ENCODE measurements at places on chromosomes 11 and 22. TPM values are rescaled to one million over a fixed set of nuclear protein-coding genes. Genes with fewer than 3 reads are reported as not detected.

C22orf31 gene
- total RNA-seq, result not detected

ACR gene
- 1.5 TPM for total RNA-seq

LINC01488 gene
- total RNA-seq, result not detected

OR10D3 gene
- not detected for total RNA-seq

SCGB2A2 gene
- total RNA-seq, result not detected

- peak within 1 kb of the TSS; percentile 64 for H3K4me3 ChIP-seq
- no peaks in the 10 kb centered on the region for H3K27me3 ChIP-seq
- H3K27ac ChIP-seq, result peak within 1 kb of the TSS; percentile 66
- peak; percentile 65 for DNase-seq
- H3K36me3 ChIP-seq, result 0 out of 2 replicates have a peak, but pooled peaks cover 2% of the 10 kb centered on the region
These were observed at the start of gene MPZL2 for GRCh38 chr11:118263695-118264568. MPZL2 (minus strand) TSS chr11:118264297; CDS start chr11:118264153, 144 bp downstream.

- peaks cover 11% of the 10 kb centered on the region for H3K4me1 ChIP-seq
- no peak for DNase-seq
- H3K27ac ChIP-seq, result no peak overlapping the region
- 0 out of 2 replicates have a peak, but pooled peaks cover 2% of the 10 kb centered on the region for H3K27me3 ChIP-seq
These were observed 15.4 kb downstream of the P2RY6 start for GRCh38 chr11:73287400-73288101.

- DNase-seq, result no peak
- H3K4me3 ChIP-seq, result no peak overlapping the region
- no peaks in the 10 kb centered on the region for H3K27me3 ChIP-seq
- no peaks in the 10 kb centered on the region for H3K36me3 ChIP-seq
- no peak overlapping the region for H3K27ac ChIP-seq
These were observed 127.0 kb downstream of the MICAL2 start for GRCh38 chr11:12237381-12237784.

DNA sequence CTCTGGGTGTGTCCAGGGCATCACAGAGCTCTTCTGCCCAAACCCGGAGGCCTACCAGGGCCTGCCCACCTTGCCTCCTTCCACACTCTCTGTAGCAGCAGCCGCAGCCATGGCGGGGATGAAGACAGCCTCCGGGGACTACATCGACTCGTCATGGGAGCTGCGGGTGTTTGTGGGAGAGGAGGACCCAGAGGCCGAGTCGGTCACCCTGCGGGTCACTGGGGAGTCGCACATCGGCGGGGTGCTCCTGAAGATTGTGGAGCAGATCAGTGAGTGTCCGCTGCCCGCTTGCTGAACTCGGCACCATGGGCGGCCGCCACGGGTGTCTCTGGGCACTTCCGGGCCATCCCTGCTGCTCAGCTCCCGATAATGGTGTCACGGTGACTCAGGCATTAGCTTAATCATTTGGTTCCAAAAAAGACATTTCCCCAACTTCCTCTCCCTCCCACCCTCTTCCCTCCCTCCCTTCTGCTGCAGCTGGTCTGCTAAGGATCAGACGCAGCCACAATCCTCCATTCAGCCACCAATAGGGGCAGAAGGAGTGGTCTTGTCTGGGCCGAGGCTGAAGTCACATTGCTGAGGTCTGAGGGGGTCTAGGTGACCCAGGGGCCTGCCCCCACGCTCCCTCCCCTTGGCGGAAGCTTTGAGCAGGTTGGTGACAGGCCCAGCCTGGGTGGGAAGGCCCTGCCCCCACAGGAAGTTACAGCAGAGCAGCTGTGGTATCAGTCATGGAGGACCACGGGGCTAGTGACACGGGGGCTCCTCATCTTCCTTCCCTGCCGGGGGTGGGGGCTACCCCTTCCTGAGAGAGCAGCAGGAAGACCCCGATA, 950 bp downstream of the FERMT3 start:
- H3K27ac ChIP-seq, result no peak overlapping the region
- no peak for DNase-seq
- no peaks in the 10 kb centered on the region for H3K27me3 ChIP-seq
- no peak overlapping the region for H3K4me3 ChIP-seq
- peaks cover 8% of the 10 kb centered on the region for H3K4me1 ChIP-seq

DNA sequence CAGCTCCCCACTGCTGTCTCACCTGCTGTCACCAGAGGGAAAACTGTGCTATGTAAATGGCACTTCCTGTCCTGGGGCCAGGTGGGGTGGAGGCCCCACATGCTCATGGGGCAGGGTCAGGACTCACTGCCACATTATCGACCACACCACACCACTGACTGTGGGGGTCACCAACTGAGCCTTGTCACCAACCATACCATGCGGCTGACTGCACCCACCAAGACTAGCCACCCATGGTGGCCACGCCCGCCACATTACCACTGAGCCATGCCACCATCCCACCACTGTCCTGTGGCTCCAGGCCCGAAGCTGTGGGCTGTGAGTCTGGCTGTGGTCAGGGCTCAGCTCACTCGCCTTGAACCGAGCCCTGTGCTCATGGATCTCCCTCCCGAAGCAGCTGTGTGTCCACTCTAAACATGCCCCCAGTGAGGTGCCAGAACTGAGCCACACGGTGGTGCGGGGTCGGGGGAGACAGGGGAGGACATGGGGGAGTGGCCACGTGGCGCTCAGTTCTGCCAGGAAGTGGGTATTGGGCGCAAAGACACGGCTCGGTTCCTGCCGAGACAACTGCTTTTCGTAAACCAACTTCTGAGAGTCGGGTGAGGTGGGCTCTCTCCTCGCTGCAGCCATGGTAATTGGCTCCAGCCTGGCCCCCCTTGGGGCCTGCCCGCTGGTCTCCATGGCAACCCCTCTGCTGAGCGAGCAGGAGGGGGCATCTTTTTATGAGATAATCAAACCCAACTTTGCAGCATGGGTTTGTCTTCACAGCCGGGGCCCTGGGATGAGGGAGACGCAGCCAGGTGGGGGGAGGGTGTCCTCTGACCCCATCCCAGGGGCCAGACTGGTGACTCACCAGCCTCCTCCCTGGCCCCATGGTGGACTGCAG, 23.2 kb downstream of the RTN4R start:
- H3K27ac ChIP-seq, result no peak overlapping the region
- peaks cover 7% of the 10 kb centered on the region for H3K4me1 ChIP-seq
- no peaks in the 10 kb centered on the region for H3K27me3 ChIP-seq
- no peak overlapping the region for H3K4me3 ChIP-seq
- H3K36me3 ChIP-seq, result no peaks in the 10 kb centered on the region
- DNase-seq, result no peak

DNA sequence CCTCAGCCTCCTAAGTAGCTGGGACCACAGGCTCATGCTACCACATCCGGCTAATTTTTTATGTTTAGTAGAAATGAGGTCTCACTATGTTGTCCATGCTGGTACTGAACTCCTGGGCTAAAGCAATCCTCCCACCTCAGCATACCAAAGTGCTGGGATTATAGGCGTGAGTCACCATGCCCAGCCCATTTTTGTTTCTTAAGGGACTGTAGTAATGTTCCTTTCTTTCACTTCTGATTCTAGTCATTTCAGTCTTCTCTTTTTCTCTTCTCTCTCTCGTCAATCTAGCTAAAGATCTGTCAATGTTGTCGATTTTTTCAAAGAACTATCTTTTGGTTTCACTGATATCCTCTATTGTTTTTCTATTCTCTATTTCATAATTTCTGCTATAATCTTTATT, 111.0 kb upstream of the APOA1 start:
- H3K27me3 ChIP-seq, result no peaks in the 10 kb centered on the region
- no peak overlapping the region for H3K27ac ChIP-seq
- no peaks in the 10 kb centered on the region for H3K36me3 ChIP-seq
- peak overlapping the region; percentile 5 for H3K4me3 ChIP-seq
- peak; percentile 42 for DNase-seq

DNA sequence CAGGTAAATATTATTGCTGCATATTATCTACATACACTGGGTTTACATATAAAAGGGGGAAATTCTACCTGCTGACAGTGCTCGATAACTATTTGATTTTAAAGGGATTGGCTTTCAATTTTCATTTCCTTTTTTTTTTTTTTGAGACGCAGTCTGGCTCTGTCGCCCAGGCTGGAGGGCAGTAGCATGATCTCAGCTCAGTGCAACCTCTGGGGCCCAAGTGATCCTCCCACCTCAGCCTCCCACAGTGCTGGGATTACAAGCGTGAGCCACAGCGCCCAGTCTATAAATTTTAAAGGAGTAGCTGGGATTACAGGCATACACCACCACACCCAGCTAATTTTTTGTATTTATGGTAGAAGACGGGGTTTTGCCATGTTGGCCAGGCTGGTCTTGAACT, 3.2 kb upstream of the PCF11 start:
- no peaks in the 10 kb centered on the region for H3K27me3 ChIP-seq

DNA sequence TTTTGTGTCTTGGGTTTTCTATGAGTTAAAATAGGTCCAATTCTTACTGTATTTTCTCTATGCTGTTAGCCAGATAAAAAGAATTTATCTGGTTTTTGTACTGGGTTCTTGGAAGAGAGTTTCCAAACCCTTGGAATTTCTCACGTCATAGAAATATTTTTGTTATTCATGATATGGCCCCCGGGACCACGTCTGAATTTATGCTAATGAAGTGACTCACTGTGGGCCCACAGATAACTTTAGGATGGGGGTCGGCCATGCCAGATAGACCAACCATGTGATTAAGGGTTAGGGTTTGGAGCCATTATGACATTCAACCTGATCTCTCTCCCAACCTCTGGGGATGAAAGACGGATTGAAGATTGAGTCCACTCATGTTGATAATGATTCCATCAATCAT, 35.6 kb upstream of the DDI1 start:
- DNase-seq, result no peak
- H3K27me3 ChIP-seq, result no peaks in the 10 kb centered on the region
- no peaks in the 10 kb centered on the region for H3K36me3 ChIP-seq
- H3K4me1 ChIP-seq, result no peaks in the 10 kb centered on the region
- no peak overlapping the region for H3K27ac ChIP-seq
- H3K4me3 ChIP-seq, result no peak overlapping the region

DNA sequence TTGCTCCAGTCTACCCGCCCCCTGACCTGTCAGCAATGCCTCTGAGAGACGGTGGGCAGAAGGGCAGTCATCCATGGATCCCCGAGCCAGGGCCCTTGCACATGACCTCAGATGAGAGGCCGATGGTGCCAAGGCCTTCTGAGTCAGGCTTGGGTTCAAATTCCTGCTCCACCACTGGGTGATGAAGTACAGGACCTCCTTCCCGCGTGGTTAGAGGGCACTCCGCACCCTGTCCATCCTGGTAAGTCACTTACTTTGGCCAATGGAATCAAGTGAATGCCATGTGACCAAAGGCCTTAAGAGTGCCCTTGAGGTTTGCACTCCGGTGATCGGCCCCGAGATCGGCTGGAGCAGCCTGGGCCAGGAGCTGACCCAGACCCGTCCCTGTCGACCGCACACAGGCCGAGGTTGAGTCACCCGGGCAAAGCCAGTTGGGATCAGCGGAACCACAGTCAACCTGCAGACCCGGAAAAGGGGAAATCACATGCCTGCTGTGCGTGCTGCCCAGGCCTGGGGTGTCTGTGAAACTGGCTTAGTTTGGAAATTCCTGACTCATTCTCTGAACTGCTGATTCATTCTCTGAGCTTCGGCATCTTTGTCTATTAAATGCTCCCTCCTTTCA, 48.9 kb downstream of the RTL6 start:
- no peaks in the 10 kb centered on the region for H3K36me3 ChIP-seq
- H3K4me1 ChIP-seq, result peaks cover 33% of the 10 kb centered on the region
- H3K27me3 ChIP-seq, result no peaks in the 10 kb centered on the region
- no peak overlapping the region for H3K27ac ChIP-seq
- no peak for DNase-seq
- H3K4me3 ChIP-seq, result no peak overlapping the region

DNA sequence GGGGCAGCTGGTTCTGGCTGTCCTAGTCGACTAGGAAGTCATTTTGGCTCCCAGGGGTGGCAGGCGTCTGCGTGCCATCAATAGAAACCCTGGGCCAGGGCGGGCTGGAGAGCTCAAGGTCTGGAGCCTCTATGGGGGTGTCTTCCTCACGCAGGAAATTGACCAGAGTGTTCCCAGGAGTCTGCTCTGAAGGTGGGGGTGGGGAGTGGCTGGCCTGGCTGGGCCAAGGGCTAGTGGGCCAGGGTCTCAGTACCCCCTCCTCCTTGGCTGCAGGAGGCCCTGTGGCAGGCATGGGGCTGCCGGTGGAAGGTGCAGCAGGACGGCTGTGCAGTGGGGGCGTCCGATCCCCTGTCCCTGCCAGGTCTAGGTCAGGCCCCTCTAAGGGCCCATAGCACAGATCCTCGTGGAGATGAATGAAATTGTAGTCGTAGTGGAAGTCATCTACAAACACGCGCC, 64.6 kb downstream of the ARFGAP3 start:
- H3K4me3 ChIP-seq, result no peak overlapping the region
- H3K4me1 ChIP-seq, result no peaks in the 10 kb centered on the region
- no peaks in the 10 kb centered on the region for H3K27me3 ChIP-seq
- no peaks in the 10 kb centered on the region for H3K36me3 ChIP-seq
- H3K27ac ChIP-seq, result no peak overlapping the region
- DNase-seq, result no peak

GRCh38 chr11:125425601-125426000, 70.5 kb downstream of the FEZ1 start:
- no peaks in the 10 kb centered on the region for H3K27me3 ChIP-seq
- H3K36me3 ChIP-seq, result no peaks in the 10 kb centered on the region
- H3K27ac ChIP-seq, result no peak overlapping the region
- H3K4me1 ChIP-seq, result peaks cover 12% of the 10 kb centered on the region
- DNase-seq, result no peak

DNA sequence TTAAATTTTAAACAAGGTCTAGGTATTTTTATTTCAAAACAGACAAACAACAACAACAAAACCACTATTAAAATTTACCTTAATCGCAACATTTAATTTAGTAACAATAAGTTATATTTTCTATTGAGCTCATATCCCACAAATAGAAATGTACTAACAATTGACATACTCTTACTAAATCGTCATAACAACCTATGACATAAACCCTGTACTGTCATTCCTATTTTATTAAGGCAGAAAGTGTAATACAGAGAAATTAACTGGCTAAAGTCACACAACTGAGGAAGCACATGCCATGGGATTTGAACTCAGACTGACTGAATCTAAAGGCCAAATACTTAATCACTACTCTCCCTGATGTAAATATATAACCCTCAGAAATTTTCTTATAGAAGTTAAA, 3.0 kb downstream of the KIF18A start:
- H3K4me3 ChIP-seq, result no peak overlapping the region
- no peak for DNase-seq
- H3K27me3 ChIP-seq, result no peaks in the 10 kb centered on the region
- H3K4me1 ChIP-seq, result peaks cover 38% of the 10 kb centered on the region
- no peak overlapping the region for H3K27ac ChIP-seq

DNA sequence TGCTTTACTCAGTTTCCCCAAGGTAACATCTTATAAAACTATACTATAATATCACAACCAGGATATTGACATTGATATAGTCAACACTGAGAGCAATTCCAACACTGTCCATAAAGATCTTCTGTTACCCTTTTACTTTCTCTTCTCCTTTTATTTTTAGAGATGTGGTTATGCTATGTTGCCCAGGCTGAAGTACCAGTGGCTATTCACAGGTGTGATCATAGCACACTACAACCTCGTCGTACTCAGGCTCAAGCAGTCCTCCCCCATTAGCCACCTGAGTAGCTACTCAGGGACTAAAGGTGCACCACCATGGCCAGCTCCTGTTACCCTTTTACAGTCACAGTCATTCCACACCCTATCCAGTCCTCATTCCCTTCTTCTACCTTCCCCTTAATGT, 119.7 kb downstream of the CWF19L2 start:
- no peaks in the 10 kb centered on the region for H3K27me3 ChIP-seq
- H3K4me1 ChIP-seq, result no peaks in the 10 kb centered on the region
- no peak overlapping the region for H3K27ac ChIP-seq

All from HCT116 (cell line).